ENCODE measurements at places on chromosomes 3 and 15.

GRCh38 chr3:111750278-111750884 lies 108.7 kb upstream of the PHLDB2 start:
- DNase-seq: no peak

- DNase-seq: no peak
These were observed 602 bp upstream of the ATP2B2 start for GRCh38 chr3:10505791-10506585.

- no peak for DNase-seq
These were observed 222.8 kb downstream of the FOXP1 start for GRCh38 chr3:71360764-71361163.

GRCh38 chr3:181610973-181611265 lies 100.8 kb upstream of the SOX2 start:
- DNase-seq: no peak

DNA sequence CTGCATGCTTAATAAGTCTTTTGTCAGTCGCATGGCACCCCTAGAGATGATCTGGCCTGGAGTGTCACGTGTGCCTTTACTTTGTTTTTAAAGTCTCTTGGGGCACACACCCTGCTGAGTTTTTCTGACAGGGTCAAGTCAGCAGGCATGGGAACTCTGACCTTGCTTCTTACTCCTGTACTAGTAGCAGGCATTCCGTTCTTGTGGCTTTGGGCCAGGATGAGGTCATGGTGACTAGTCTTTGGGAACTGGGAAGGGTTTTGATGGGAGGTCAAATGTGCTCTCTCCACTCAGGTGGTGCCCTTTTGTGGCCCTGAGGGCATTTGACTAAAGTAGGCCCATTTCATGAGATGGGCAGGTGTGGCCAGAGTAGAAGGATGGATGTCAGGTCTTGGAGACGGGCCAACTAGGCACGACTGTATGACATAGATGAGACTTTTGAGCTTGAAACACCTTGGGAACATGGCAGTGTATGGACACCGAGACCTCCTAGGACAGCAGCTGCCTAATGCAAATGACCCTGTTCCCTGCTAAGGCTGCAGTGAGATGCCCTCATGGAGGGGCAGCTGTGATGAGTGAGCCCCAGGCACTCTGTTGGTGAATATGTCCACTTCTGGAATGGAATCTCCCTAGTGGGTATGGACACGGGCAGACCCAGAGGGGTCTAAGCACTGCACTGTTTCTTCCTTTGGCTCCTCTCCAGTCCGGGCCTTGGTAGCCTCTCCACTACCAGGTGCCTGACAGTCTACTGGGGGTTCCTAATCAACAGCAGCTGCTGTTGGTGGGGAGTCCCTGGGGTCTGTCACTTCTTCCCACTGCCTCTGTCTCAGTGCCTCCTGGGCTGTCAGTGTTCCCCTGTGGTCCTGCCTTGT lies 16.4 kb downstream of the SRPRB start:
- peak; percentile 46 for DNase-seq

GRCh38 chr3:170178651-170179050 lies 2.9 kb downstream of the PHC3 start:
- no peak for DNase-seq

GRCh38 chr3:185330644-185331043 lies 32.3 kb upstream of the MAP3K13 start:
- no peak for DNase-seq
